ENCODE measurements at places on chromosomes 1 and 21.

DNA sequence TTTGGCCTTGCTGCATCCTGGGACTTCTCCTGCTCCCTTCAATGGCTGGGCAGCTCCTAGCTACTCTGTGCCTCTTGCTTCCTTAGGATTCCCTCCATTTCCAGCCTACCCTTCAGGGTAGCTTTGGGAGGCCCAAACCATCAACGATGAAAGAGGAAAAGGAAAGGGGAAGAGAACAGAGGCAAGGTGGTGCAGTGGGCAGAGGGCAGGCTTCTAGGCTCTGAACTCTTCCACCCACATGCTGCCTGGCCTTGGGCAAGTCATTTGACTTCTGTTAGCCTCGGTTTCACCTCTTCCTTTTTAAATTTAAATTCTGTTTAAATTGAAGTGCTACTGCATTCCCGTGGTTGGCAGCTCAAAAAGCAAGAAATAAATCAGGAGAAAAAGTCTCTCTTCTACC is 5.7 kb upstream of the PPM1J start:
- no peak for DNase-seq

GRCh38 chr1:183061194-183061593 is 38.0 kb downstream of the LAMC1 start:
- DNase-seq, result no peak

- DNase-seq, result no peak
Measured at GRCh38 chr21:21897275-21897883, 899.2 kb downstream of the NCAM2 start.

DNA sequence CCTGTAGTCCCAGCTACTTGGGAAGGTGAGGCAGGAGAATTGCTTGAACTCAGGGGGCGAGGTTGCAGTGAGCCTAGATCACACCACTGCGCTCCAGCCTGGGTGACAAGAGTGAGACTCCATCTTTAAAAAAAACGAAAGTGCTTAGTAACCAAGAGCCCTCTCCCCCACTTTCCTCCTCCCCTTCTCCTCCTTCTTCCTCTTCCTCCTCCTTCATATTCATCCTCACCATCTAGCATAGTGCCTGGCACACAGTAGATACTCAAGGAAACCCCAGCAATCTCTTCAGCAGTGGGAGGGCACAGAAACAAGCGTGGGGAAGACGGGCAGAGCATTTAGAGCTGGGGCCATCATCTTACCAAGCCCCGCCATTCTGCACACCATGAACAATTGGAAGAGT is 119.4 kb upstream of the SLC45A1 start:
- DNase-seq, result no peak

- no peak for DNase-seq
Measured at GRCh38 chr1:183645531-183645930, 7.6 kb downstream of the APOBEC4 start.
